ENCODE measurements at places on chromosomes 3 and 15. TPM values are rescaled to one million over a fixed set of nuclear protein-coding genes. Genes with fewer than 3 reads are reported as not detected.

FBXL2 gene
- 12.9 TPM for total RNA-seq

ZIC1 gene
- total RNA-seq, result not detected

CPB1 gene
- not detected for total RNA-seq

ITIH1 gene
- total RNA-seq, result 0.56 TPM

GPR176 gene
- 206 TPM for total RNA-seq

WWTR1 gene
- total RNA-seq, result 134 TPM

ATP6V1A gene
- 127 TPM for total RNA-seq

DUOXA1 gene
- not detected for total RNA-seq

CCDC39 gene
- 0.12 TPM for total RNA-seq

PPCDC gene
- 10.2 TPM for total RNA-seq

ZBBX gene
- total RNA-seq, result not detected

RAB5A gene
- 77.2 TPM for total RNA-seq

CDHR4 gene
- 0.06 TPM for total RNA-seq

SIDT1 gene
- not detected for total RNA-seq

SLC26A6 gene
- total RNA-seq, result 16.8 TPM

CCR8 gene
- not detected for total RNA-seq

CATSPER2 gene
- 0.75 TPM for total RNA-seq

UACA gene
- total RNA-seq, result 177 TPM

CFAP100 gene
- not detected for total RNA-seq

TNIK gene
- total RNA-seq, result 28.9 TPM

RNF123 gene
- 20.6 TPM for total RNA-seq

NR2E3 gene
- 0.06 TPM for total RNA-seq

SAMMSON gene
- not detected for total RNA-seq

ZNF860 gene
- total RNA-seq, result 0.40 TPM

CCR4 gene
- not detected for total RNA-seq

GOLGA8T gene
- 0.26 TPM for total RNA-seq

RAD51 gene
- 6.9 TPM for total RNA-seq

ILDR1 gene
- total RNA-seq, result not detected

UBE2E2 gene
- 37.3 TPM for total RNA-seq

RARB gene
- total RNA-seq, result 6.9 TPM

CNBP gene
- 245 TPM for total RNA-seq

GPR15 gene
- total RNA-seq, result not detected

GABRR3 gene
- not detected for total RNA-seq

NEK10 gene
- 26.4 TPM for total RNA-seq

TMEM115 gene
- 32.0 TPM for total RNA-seq

GCSAM gene
- not detected for total RNA-seq

DZIP1L gene
- total RNA-seq, result 26.0 TPM

Measured in aortic smooth muscle cell (primary cell).